Kasumi-1 (cell line): ENCODE measurements at places on chromosomes 2 and 18.
A peak's percentile ranks its signal among the peaks of the same experiment; 100 is the strongest.

DNA sequence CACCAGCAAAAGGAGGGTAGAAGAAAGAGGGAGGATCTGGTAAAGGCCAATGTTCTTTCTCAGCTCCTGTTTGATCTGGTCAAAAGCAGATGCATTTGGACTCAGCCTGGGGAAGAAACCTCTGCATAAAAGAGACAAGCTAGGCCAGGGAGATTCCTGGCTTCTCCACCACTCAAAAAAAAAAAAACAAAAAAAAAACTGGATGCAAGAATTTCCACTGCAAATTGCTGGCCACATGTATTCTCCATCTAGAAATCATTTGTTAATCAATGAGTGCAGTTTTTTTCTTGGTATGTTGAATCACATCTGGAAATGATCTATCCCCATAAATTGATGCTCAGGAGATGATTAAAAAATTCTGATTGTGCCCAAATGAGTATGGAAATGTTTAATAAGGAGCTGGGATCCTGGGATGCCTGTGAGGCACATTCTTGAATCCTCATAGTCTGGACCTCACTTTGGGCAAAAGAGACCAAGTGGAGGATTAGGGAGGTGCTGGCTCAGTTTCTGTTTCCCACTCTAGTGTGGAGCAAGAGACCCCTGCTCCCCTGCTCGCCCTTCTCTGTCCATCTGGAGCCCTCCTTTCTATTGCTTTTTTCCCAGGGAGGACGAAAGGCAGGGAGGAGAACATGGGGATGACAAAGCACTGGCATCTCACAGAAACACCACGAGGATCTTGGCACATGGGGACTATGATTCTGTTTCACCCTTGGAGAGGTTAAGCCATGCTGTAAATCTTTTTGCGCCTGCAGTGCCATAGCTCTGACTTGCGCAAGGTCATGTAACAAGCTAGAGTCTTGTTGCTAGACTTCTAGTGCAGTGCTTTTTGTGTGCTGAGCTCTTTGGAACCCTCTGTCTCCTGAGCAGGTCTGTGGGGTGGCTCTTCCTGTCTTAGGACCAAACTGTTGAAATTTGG is 57.6 kb downstream of the APOB start:
- no peak for DNase-seq

DNA sequence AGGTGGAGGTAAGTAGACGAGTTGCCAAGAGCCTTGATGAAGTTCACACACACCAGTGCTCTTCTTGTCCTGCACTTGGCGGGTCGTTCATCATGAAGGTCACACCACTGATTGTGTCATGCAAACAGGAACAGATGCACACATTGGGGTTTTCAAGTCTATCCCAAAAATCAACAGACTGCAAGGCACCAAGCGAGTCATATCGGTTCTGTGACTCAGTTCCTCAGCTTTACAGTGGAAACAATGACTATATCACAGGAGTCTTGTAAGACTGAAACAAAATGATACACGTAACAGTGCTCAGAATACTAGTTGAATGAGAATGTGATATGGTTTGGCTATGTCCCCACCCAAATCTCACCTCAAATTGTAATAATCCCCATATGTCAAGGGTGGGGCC is 526.9 kb upstream of the ID2 start:
- no peak for DNase-seq

- no peak for DNase-seq
These were observed 777 bp downstream of the MOCOS start for GRCh38 chr18:36187826-36188721.

DNA sequence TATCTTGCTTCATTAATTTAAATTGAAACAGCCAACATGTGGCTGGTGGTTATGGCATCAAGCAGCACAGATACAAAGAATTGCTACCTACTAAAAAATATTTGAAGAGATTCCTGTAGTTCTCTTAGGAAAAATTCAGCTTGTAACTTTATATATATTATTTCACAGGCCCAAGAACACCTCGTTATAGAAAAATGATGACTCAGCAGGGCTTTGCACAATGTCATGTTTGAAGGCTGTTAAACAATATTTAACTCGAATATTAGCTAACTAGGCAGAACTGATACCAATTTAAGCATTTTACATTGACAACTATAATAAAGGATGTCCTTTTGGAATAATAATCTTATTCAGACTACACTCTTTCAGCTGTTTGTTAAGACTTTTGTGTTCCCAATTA is 102.3 kb upstream of the LYPD1 start:
- DNase-seq = no peak

GRCh38 chr18:45738660-45739059 is 14.7 kb downstream of the SLC14A1 start:
- DNase-seq = no peak

GRCh38 chr2:190387422-190387821 is 20.7 kb upstream of the MFSD6 start:
- DNase-seq = no peak

DNA sequence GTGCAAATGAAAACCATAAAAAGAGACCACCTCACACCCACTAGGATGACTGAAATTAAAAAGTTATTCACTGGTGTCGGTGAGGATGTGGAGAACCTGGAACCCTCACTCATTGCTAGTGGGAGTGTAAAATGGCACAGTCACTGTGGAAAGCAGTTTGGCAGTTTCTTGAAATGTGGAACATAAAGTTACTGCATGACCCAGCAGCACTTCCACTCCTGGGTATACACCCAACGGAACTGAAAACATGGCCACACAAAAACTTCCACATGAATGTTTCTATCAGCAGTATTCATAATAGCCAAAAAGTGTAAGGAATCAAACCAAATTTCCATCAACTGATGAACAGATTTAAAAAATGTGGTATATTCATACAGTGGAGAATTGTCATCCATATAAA is 65.1 kb upstream of the SLC66A3 start:
- peak; percentile 12 for DNase-seq

GRCh38 chr2:119483896-119484718 is 40.2 kb downstream of the SCTR start:
- DNase-seq = no peak

- no peak for DNase-seq
These were observed 1206.7 kb upstream of the CDH2 start for GRCh38 chr18:29383311-29384273.

DNA sequence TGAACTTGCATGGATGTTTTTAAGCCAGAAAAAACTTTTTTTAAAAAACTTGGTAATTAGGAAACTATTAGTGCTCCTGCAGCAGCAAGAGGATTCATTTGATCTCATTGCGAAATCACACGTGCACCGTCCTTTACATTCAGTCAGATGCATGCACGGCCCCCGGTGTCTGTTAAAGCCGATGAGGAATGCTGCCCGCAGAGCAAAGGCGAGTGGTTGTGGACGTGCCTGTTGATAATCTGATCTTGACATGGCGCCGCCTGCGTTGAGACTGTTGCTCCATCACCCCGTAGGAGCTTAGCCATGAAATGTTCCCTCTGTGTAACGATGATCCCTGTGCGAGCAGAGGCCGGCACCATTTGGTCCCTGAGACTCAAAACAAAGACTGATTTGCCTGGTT is 300.0 kb downstream of the GBX2 start:
- DNase-seq = no peak

DNA sequence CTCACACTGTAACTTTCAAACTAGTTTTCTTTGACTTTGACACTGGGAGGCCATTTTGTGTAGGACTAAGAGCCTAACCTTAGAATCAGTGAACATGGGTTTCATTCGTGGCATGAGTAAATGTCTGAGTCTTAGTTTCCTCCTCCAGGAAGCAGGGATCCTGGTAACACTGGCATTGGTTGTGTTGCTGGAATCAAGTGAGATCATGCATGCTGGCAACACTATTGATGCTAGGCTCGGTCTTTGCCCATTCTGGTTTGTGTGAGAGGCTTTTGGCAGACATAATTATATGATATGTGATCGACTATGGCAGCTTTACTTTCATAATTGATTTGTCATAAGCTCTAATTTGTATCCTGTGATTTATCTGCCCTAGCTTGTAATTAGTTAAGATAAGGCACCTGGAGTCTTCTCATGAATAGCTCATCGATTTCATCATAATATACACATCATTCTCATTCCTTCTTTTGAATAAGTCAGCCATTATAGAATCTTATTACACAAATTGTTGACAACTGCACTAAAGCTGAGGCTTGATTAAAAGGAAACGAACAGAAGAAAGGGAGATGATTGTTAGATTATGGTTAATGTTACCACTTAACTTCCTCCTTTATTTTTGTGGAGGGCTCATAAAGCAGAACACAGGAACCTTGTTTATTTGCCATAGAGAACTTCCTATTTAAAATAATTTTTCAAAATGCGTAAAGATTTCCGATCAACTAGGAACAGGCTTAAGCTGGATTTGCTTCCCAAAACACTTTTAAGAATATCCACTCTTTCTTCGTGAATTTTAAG is 12.6 kb downstream of the PPP1R1C start:
- DNase-seq = peak; percentile 21

DNA sequence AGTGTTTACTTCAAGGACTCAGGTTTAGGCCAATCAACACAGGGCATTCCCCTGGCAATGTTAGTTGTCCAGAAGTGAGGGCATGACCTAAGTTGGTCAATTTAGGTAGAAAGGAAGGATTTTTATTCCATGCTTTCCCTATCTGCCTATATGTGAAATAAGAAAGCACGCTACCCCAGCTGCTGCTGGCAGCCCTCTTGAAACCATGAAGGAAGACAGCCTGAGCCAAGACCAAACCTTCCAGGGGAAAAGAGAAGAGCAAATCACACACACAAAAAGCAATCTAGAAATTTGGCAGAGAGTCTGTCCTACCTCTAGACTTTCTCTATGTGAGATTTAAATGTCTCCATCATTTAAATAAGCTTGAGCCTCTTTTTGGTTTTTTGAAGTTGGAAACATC is 387.6 kb downstream of the TNS1 start:
- no peak for DNase-seq

DNA sequence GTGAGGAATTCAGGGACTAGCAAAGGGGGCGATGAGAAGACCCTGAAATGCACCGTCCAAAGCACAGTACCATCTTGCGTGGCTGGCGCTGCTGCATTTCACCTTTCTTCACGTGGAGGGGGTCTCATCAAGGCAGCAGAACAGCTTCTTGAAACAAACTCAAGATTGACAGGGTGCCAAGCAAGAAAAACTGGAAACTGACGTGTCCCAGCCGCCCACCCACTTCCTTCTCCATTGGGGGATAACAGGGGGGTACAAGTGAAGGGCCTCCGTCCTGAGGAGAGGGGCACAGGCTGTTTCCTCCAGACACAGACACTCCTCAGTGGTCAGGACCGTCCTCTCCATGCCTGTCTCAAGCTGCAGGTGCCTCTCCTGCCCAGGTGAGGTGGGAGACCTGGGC is 32.5 kb downstream of the HDAC4 start:
- DNase-seq = no peak

GRCh38 chr18:35508030-35508429 is 10.3 kb upstream of the INO80C start:
- no peak for DNase-seq

DNA sequence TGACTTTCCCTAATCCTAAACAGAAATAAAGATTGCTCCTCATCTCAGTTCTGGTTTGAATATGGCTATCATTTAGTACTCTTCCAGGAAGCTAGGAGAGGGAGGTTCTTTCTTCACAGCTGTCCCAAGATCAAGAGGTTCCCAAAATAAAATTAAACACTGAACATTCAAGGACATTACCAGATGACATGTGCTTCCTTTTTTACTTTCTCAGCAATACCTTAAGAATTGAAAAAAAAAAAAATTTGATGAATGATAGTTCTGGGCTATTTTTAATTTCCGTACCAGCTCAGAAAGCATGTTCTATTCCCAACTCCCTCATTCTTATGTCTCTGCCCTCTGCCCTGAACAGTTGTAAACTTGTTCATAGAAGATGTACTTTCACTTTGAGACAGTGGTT is 61.7 kb upstream of the MYL1 start:
- no peak for DNase-seq

GRCh38 chr2:37665043-37665442 is 6.4 kb downstream of the CDC42EP3 start:
- DNase-seq = no peak

GRCh38 chr2:85933753-85934594 is 45.2 kb upstream of the ST3GAL5 start:
- DNase-seq = no peak

- DNase-seq = no peak
These were observed 189.3 kb downstream of the ANKRD44 start for GRCh38 chr2:197121255-197121654.

- DNase-seq = no peak
These were observed 95.1 kb downstream of the MYO5B start for GRCh38 chr18:50099725-50100407.

DNA sequence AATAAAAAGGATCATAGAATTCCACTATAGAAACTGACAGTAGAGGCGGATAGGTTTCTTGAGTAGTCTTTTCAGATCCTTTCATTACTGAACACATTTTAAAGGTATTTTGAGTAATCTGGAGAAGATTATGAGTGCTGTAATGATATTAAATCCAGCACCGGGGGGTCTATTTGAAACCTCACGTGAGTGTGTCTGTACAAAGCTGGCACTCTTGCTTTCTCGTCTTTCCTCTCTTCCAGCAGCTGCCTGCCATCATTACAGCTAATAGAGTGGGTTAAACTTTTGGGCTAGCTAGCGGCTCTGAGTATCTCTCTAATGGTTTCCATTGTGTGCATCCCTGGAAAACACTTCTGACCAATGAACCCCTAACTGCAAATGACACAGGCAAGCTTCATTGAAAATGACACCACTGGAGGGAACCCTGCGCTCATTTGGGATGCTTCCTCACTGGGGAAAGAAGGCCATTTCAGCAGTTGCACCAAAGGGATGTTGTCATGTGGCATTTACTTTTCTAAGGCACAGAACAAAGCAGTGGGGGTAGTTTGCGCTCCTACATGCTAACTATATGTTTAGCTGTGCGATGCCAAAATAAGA is 101.0 kb downstream of the HRH4 start:
- DNase-seq = no peak
